Smooth muscle cell of trachea (primary cell): ENCODE measurements at places on chromosomes 6 and 20. TPM values are rescaled to one million over a fixed set of nuclear protein-coding genes. Genes with fewer than 3 reads are reported as not detected.

The FUCA2 gene
- 64.7 and 131 TPM in 2 replicates for total RNA-seq

The ZNF165 gene
- total RNA-seq = 0.29 and 0.33 TPM in 2 replicates

The TNNC2 gene
- total RNA-seq = 1.0 and 2.2 TPM in 2 replicates

The RAB22A gene
- 18.6 and 19.2 TPM in 2 replicates for total RNA-seq
